ENCODE measurements at places on chromosomes 16 and 17.

GRCh38 chr17:50465635-50466034 is 3.0 kb downstream of the CHAD start:
- H3K4me3 ChIP-seq, result no peak overlapping the region
- no peak for DNase-seq
- no peak overlapping the region for H3K27ac ChIP-seq
- no peaks in the 10 kb centered on the region for H3K27me3 ChIP-seq

DNA sequence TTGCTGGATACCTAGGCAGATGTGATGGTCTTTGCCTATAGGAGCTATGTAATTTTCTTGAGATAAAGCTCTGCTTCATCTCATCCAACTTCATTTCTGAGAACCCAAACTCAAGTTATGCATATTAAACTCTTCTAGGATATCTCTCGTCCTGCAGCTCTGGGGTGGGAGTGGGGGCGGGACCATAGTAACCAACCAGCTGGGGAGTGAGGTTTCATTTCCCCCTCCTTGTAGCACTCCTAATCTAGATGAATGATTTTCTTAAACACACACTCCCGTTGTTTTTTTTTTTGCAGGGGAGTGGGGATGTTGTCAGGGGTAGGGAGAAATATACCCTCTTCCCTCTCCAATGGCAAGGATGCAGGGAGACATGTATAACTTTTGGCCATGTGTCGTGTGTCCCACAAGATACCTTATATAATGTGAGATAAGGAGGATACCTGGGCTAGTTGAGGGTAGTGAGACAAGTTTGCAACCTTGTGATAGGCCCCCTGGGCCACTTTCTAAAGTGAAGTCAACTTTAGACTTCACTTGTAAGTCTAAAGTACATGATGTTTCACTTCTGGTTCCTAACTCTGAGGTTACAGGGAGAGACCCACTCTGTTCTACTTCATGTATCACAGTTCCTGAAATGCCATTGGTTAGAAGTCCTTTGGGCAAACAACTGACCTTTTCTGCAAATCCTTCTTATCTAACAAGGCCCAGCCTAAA is 10.5 kb upstream of the HEATR6 start:
- DNase-seq, result no peak
- no peaks in the 10 kb centered on the region for H3K36me3 ChIP-seq
- no peak overlapping the region for H3K27ac ChIP-seq
- H3K4me3 ChIP-seq, result no peak overlapping the region

DNA sequence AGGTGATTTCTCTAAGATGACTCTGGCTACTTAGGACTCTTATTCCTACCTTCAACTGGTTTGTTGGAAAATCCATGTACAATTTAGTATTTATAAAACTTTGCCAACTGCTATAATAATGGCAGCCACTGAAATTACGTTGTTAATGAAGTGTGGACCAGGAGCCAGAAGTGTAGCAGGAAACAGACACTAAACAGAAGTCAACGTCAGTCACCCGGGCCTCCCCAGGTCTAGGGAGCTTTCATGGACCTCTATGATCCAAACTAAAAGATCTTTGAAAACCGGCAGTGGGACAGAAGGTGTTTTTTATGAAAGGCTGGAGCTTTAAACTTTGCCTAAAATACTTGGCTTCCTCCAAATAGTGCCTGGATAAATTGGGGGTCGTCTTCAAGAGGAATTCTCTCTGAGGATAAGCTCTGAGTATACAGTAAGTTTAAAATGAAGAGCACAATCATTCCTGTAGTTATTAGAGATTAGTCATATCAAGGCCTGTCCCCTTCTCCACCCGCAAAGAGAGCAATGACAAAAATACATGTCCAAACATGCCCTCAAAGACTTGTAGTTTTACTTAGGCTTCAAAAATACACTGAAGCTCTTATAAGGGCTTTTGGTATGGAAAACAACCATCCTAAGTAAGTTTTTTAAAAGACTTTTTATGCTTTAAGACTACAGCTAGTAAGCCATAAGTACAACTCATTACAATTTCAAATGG is 34.6 kb downstream of the DCUN1D3 start:
- no peak for DNase-seq
- H3K4me3 ChIP-seq, result no peak overlapping the region
- no peaks in the 10 kb centered on the region for H3K36me3 ChIP-seq
- no peak overlapping the region for H3K27ac ChIP-seq
- H3K27me3 ChIP-seq, result no peaks in the 10 kb centered on the region

GRCh38 chr16:88387941-88388627 is 5.3 kb downstream of the ZNF469 start:
- H3K4me3 ChIP-seq, result no peak overlapping the region
- no peak overlapping the region for H3K27ac ChIP-seq
- no peaks in the 10 kb centered on the region for H3K4me1 ChIP-seq
- no peak for DNase-seq
- H3K36me3 ChIP-seq, result no peaks in the 10 kb centered on the region

GRCh38 chr17:64784353-64785010 is 122.4 kb upstream of the SMURF2 start:
- peaks cover 4% of the 10 kb centered on the region for H3K27me3 ChIP-seq
- H3K4me1 ChIP-seq, result no peaks in the 10 kb centered on the region

DNA sequence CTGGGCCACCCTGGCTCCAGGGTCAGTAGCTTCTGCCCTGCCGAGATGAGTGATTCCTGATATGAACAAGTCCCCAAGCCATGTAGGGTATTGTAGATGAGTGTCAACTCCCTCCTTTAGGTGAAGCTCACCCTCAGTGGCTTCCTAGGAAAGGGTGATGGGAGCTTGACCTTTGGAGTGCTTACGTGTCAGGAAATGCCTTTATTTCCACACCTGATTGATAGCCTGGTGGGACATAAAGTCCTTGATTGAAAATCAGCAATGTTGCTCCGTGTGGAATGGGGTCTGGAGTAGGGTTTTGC is 58.4 kb downstream of the USP43 start:
- no peak overlapping the region for H3K27ac ChIP-seq
- H3K4me3 ChIP-seq, result no peak overlapping the region
- DNase-seq, result no peak

- H3K27me3 ChIP-seq, result no peaks in the 10 kb centered on the region
- H3K27ac ChIP-seq, result peak within 1 kb of the TSS; percentile 25
- peak; percentile 38 for DNase-seq
- peaks cover 10% of the 10 kb centered on the region for H3K4me1 ChIP-seq
- H3K4me3 ChIP-seq, result peak within 1 kb of the TSS; percentile 71
Observed at GRCh38 chr17:82031303-82031884, at the start of gene RAC3. TSS of gene RAC3 (plus strand) at chr17:82031678. CDS start at chr17:82031762, 84 bp downstream.

DNA sequence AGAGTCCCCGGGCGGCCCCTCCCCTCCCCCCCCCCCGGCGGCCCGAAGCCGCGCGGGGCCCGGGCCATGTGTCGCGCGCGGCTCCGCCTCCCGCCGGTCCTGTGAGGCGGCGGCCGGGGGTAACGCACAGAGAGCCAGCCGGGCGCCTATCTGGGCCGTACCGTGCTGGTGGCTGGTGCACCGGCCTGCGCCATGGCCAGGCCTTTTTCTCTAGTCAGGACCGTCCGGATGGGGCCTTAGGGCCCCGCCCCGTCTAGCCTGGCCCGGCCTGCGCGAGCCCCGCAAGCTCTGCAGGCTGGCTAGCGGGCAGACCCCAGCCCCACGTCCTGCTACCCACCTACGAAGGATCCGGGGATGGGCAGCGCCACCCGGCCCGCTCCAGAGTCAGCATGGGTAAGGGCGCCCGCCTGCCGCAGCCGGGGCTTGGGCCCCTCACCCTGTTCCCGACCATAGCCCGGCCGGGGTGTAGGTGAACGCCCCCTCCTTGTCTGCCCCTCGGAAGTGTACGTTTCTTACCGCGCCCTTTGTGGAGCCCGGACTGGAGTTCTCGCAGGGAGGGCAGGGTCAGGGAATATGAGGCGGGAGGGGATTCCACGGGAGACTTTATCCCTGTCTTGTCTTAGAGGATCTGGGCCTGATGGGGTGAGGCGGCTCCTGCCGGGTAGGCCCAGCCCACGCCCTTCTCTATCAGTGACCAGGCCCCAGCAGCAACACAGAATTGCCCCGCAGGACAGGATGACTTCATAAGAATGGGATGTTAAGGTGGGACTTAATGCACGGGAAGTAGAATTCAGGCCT is at the start of gene CENPT:
TSS of gene CENPT (minus strand) at position 630 of the 798 bp plus-strand sequence. CDS start 13,834 bp downstream, outside the sequence.
- H3K4me3 ChIP-seq, result peak within 1 kb of the TSS; percentile 99
- H3K36me3 ChIP-seq, result no peaks in the 10 kb centered on the region
- peaks cover 20% of the 10 kb centered on the region for H3K4me1 ChIP-seq
- H3K27ac ChIP-seq, result peak within 1 kb of the TSS; percentile 78
- no peaks in the 10 kb centered on the region for H3K27me3 ChIP-seq

- H3K4me3 ChIP-seq, result no peak overlapping the region
- H3K27ac ChIP-seq, result no peak overlapping the region
- H3K4me1 ChIP-seq, result 0 out of 2 replicates have a peak, but pooled peaks cover 8% of the 10 kb centered on the region
- no peaks in the 10 kb centered on the region for H3K27me3 ChIP-seq
- no peak for DNase-seq
- no peaks in the 10 kb centered on the region for H3K36me3 ChIP-seq
Observed at GRCh38 chr17:75561927-75562603, 25.5 kb upstream of the MYO15B start.

GRCh38 chr17:38742411-38743308 is 5.5 kb downstream of the PCGF2 start:
- H3K4me3 ChIP-seq, result no peak overlapping the region
- no peaks in the 10 kb centered on the region for H3K36me3 ChIP-seq
- no peak overlapping the region for H3K27ac ChIP-seq
- peaks cover 8% of the 10 kb centered on the region for H3K4me1 ChIP-seq
- H3K27me3 ChIP-seq, result peaks cover 16% of the 10 kb centered on the region

- DNase-seq, result no peak
- peaks cover 6% of the 10 kb centered on the region for H3K4me1 ChIP-seq
- H3K27me3 ChIP-seq, result no peaks in the 10 kb centered on the region
Observed at GRCh38 chr17:31835984-31836383, 23.1 kb downstream of the COPRS start.

DNA sequence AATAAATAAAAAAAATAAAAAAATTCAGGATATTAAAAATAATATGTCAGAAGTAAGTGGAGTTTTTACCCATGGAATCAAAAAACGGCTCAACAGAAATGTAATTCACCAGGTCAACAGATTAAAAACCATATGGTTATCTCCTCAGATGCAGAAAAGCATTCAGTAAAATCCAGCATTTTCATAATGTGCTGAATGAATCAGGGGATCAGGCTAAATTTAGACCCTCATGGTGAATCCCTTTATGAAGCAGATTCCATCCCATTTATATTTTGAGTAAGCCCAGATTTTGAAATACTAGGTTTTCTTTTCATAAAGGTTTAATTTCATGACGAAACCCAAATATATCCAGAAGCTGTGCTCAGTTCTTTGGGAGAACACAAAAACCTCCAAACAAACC is 84.4 kb downstream of the OR1D5 start:
- H3K36me3 ChIP-seq, result no peaks in the 10 kb centered on the region
- no peak overlapping the region for H3K4me3 ChIP-seq
- H3K27me3 ChIP-seq, result peaks cover 14% of the 10 kb centered on the region

DNA sequence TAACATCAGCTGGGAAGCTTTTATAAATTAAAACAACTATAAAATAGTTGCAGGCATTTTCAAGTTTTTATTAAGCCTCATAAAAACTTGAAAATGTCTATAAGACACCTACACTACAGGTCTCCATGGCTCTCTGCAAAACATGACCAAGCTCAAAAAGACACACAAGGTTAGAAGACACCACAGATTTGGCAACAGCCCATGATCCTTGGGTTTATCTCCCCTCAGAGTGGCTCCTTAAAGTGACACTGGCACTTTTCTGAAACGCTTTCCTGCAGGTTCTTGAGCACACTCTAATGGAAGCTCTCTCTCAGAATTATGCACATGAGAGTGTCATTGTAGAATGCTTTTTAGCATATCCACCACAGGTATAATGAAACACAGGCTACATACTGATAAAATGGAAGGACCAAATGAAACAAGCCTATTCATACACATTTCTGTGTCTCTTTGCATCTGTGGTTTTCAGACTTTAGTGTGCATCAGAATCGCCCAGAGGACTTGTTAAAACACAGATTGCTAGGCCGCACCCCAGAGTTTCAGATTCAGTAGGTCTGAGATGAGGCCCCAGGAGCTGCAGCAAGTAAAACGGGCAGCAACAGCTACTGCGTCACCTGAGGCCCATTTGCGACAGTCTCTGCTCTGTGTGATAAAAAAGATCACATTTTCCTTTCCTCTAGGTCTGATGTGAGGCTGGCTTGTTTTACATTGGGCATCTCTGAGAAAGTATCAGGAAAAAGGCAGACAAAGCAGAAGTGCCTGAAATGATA is 75.0 kb upstream of the WSB1 start:
- H3K36me3 ChIP-seq, result no peaks in the 10 kb centered on the region
- peak; percentile 88 for DNase-seq
- peaks cover 31% of the 10 kb centered on the region for H3K4me1 ChIP-seq
- peak overlapping the region; percentile 83 for H3K27ac ChIP-seq
- H3K27me3 ChIP-seq, result no peaks in the 10 kb centered on the region

- H3K4me3 ChIP-seq, result no peak overlapping the region
- no peaks in the 10 kb centered on the region for H3K36me3 ChIP-seq
- H3K4me1 ChIP-seq, result no peaks in the 10 kb centered on the region
- H3K27ac ChIP-seq, result no peak overlapping the region
Observed at GRCh38 chr17:15981208-15981607, 18.3 kb downstream of the ZSWIM7 start.

GRCh38 chr17:58323366-58324055 is 5.1 kb downstream of the TSPOAP1 start:
- H3K36me3 ChIP-seq, result no peaks in the 10 kb centered on the region
- H3K27me3 ChIP-seq, result 0 out of 2 replicates have a peak, but pooled peaks cover 7% of the 10 kb centered on the region
- no peak overlapping the region for H3K27ac ChIP-seq

GRCh38 chr16:64276646-64277045 is 845.2 kb downstream of the CDH11 start:
- no peaks in the 10 kb centered on the region for H3K4me1 ChIP-seq
- no peak for DNase-seq
- no peaks in the 10 kb centered on the region for H3K27me3 ChIP-seq

DNA sequence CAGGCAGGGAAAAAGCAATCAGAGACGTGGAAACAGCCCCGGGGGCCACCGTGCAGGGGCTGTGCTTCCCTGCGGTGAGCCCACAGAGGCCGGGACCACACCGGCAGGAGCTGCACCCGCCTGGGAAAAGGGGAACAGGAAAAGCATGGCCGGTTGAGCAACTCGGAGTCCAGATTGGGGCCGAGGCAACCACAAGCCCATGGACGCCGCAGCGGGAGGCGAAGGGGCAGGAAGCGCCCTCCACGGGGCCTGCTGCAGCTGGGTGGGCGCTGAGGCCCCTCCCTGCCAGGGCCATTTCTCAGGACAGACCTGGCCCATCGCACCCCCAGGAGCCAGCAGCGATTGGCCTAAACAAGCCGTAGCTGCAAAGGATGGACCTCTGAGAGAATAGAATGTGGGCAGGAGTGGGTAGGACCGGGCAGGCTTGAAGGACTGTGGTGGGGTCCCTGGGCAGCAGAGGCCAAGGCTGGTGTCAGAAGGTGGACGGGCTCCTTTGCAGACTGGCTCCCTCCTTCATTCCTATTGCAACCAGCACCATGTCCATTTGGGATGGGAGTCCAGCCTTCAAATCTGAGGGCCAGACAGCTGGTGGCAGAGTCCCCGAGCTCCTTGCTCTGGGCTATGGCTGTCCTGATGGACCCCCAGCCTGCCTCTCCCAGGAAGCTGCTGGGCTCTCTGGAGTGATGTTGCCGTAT is 30.4 kb downstream of the COX4I1 start:
- H3K4me1 ChIP-seq, result no peaks in the 10 kb centered on the region
- no peak overlapping the region for H3K27ac ChIP-seq
- H3K4me3 ChIP-seq, result no peak overlapping the region
- peaks cover 64% of the 10 kb centered on the region for H3K27me3 ChIP-seq
- no peak for DNase-seq

GRCh38 chr16:65119901-65120401 is 1.9 kb downstream of the CDH11 start:
- H3K27ac ChIP-seq, result no peak overlapping the region
- no peaks in the 10 kb centered on the region for H3K36me3 ChIP-seq
- no peak for DNase-seq

GRCh38 chr16:61323456-61323855 is 712.8 kb downstream of the CDH8 start:
- H3K36me3 ChIP-seq, result no peaks in the 10 kb centered on the region
- no peaks in the 10 kb centered on the region for H3K27me3 ChIP-seq
- no peak for DNase-seq
- no peaks in the 10 kb centered on the region for H3K4me1 ChIP-seq
- no peak overlapping the region for H3K4me3 ChIP-seq

All from MM.1S (cell line).